Anterior cingulate cortex (tissue), 58 donors: ENCODE measurements at places on chromosomes 7 and 10.

GRCh38 chr7:88455696-88456095 is 149.0 kb upstream of the STEAP4 start:
- DNase-seq: no peak

GRCh38 chr7:157540020-157540419 is 203.2 kb downstream of the DNAJB6 start:
- DNase-seq: no peak

- DNase-seq: no peak
Observed at GRCh38 chr10:26235761-26236160, 19.2 kb downstream of the GAD2 start.

GRCh38 chr10:80477813-80478212 is 23.7 kb downstream of the TSPAN14 start:
- no peak for DNase-seq

GRCh38 chr7:127854383-127854782 is 176.9 kb downstream of the LRRC4 start:
- DNase-seq: no peak

DNA sequence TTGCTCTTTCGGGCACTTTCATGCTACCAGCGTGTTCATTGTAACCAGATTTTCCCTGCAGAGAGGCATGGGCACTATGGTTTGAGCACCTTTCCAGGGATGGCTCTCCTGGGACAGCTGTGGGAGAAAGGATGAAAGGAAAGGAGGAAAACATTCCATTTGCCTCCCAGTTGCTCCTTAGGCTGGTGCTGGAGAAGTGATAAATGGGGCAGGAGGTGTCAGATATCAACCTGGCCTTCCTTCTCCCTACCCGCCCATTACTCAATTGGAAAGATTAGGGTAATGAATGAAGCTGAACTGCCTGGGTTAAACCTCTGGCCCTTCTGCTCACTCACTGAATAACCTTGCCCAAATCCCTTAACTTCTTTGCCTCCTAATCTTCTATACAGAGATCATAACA is 228.4 kb downstream of the PLXNA4 start:
- no peak for DNase-seq

- no peak for DNase-seq
Observed at GRCh38 chr10:16566202-16566805, 44.6 kb upstream of the C1QL3 start.

DNA sequence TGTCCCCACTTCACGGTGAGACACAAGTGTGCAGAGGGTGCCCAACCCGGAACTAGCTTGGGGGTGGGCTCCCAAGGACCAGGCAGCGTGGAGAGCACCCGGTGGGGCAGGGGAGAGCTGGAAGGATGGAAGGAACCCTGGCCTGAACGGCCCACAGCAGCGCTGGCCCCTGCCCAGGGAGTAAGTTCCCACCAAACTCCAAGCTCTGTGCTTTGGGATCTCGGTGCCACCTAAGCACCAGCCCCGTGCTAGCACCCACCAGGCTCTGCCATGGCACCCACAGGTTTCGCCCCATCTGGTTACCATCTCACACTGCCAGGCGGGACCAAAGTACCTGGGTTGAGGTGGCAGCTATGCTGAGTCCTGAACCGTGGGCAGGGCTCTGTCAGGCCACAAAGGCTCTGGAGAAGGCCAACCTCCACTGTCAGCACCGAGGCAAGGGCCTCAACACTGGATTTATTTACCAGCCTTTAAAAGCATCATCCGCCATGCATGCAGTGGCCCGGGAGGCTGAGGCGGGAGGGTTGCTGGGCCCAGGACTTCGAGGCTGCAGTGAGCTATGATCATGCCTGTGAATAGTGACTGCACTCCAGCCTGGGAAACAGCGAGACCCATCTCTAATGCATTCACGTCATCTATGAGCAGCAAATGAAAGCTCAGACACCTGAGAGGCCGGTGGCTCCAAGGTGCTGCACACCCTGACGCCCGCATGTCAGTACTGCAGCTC is 16.0 kb downstream of the GPER1 start:
- DNase-seq: no peak

DNA sequence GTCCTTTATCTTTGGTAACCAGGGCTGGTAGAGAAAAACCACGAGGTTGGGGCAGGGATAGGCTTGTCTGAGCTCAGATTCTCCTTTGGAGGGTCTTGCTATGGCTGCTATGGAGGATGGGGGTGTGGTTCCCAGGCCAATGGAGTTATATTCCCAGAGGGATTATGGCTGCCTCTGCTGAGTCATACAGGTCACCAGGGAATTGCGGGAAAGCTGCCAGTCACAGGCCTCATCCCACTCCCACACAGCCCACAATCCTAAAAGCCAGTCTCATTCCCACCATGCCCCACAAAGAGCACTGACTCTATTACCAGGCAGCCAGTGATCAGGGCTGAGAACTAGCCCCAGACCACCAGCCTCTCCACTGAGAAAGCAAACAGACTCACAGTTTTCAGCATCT is 316.6 kb upstream of the TMEM229A start:
- no peak for DNase-seq

DNA sequence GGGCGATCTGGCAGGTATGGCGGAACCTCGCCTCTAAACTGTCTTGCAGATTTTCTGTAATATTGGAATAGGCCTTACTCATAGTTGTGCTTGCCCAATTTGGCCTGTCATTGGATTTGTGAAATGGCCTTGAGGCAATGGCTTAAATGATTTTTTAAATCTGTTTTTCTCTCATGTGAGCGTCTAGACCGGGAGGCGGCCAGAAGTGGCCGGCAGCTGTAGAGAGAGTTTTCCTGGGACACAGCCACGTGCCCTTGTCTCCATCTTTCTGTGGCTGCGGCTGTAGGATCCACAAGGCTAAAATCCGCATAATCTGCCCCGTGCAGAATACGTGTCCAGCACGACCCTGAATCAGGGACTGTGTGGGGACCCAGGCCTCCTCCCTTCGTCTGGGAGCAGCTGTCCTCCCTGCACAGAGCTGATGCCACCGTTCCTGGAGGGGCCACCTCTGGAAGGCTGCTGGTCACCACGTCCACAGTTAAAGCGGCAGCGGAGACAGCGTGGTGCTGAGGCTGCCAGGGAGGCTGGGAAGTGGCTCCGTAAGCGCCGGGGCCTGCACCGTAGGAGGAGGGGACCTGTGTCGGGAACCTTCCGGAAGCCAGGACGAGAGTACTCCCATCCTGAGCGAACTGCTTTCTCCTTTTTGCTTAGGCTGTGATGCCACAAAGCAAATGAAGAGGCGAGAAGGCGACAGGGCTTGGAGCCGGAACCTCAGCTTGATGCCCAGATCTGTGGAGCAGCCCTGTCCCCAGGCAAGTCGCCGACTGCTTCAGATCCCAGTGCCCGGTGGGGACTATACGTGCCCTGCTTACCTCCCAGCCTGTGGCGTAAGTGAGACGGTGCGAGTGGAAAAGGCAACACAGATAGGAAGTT is 99.8 kb downstream of the DYNC2I1 start:
- DNase-seq: no peak

- DNase-seq: no peak
Observed at GRCh38 chr10:112487964-112488363, 40.9 kb downstream of the VTI1A start.

DNA sequence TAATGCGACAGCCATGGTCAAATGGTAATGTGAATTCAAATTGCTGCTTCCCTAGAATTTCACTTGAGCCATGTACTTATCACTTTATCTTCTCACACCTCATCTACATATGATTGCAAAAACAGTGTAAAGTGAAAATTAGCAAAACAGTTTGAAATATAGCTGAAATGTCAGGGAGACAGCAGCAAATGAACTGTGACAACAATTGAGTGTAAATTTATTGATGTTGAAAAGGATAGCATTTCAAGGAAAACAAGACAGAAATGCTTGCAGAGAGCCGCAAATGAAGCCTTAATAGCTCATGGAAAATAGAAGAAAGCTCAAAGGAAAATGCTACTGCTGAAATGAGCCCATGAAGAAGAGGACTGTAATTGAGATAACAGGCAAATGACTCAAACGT is 516.2 kb upstream of the POT1 start:
- no peak for DNase-seq

GRCh38 chr10:127694580-127695193 is 42.3 kb upstream of the FOXI2 start:
- no peak for DNase-seq

GRCh38 chr10:31678575-31679516 is 249.8 kb downstream of the ARHGAP12 start:
- DNase-seq: no peak

DNA sequence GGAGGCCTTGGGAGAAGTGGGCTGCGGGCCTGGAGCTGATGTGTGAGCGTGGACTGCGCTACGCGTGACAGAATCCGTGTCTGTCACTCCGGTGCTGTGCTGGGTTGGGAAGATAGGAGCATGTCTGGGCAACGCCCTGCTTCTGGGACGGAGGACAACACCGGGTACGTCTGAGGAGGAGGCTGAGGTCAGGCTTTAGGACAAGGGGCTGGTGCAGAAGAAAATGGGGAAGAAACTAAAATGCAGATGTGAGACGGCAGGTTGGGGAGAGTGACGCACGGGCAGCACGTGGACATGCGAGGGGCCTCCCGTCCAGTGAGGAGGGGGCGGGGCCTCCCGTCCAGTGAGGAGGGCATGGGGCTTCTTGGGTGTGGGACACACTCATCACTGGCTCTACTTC is 207.4 kb downstream of the DNAJB6 start:
- no peak for DNase-seq
